ENCODE measurements at places on chromosomes 7 and 10. TPM values are rescaled to one million over a fixed set of nuclear protein-coding genes. Genes with fewer than 3 reads are reported as not detected.

Gene ZNRF2
- total RNA-seq: 35.0 TPM

Gene CREM
- total RNA-seq: 8.3 TPM

Gene DPY19L1
- 5.7 TPM for total RNA-seq

Gene PWWP2B
- 33.1 TPM for total RNA-seq

Gene LIPM
- total RNA-seq: 39.4 TPM

Gene IGFBP1
- not detected for total RNA-seq

Gene OR2A7
- total RNA-seq: 16.8 TPM

Gene TFPI2
- total RNA-seq: 0.12 TPM

GRCh38 chr10:101052285-101052684 is 9.5 kb upstream of the KAZALD1 start:
- DNase-seq: no peak

DNA sequence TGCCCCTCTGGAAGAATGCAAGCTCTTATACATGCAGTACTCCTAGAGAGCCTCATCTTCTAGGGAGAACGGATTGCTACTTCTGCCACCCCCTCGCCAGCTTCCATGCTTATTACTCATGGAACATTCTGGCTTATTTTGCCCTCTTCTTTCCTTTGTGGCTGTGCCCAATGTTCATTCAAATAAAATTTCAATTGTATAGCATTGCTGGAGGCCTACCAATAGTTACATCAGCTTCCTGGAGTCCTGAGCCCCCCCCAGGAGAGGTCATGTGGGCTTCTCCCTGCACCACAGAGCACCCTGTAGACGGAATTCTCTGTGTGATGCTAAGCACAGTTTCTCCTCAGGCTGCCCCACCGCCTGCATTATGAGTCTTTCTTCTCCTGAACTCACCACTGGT is 1094.0 kb downstream of the KCNMA1 start:
- no peak for DNase-seq

DNA sequence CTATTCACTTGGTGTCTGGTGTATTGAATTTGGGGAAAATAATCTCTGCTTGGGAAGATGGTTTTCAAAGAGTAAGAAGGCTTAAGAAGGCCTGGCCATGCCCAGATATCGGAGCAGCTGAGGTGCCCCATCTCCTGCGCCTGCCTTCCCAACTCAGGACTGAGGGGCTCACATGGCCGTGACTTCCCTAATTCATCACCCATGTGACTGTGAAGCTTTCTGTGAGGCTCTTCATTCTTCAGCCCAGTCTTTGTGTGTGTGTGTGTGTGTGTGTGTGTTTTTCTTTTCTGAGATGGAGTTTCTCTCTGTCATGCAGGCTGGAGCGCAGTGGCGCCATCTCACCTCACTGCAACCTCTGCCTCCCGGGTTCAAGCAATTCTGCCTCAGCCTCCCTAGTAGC is 53.2 kb downstream of the PROSER2 start:
- DNase-seq: no peak

DNA sequence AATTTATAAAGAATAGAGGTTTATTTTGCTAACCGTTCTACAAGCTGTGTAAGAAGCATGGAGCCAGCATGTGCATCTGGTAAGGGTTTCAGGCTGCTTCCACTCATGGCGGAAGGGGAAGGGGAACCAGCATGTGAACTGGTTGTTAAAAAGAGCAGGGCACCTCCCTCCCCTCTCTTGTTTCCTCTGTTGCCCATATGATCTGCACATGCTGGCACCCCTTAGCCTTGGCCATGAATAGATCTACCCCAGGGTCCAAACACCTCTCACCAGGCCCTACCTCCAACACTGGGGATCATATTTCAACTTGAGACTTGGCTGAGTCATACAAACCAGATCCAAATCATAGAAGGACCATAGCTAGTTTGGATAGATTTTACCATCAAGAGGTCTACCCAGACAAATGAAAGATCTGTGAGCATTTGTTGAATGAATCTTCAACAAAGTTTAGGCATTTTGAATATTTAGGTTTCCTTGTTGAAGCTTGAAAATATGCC is 36.0 kb upstream of the NRP1 start:
- no peak for DNase-seq

DNA sequence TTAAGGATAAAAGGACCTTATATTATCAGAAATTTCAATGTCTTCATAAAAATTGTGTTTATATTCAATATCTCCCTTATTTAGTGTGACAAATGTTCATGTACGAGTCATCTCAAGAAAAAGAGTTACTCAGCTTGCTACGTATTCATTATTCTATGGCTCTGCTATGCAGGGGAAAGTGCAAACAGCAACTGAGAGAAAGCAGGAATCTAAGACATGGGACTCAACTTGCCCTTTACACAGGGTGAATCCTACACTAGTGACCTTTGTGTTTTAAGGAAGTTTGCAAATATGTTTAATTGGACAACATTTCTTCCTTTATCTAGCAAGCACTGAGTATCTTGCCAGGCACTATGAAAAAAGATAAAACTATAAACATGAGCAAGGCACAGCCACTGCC is 104.7 kb downstream of the NPSR1 start:
- DNase-seq: no peak

- DNase-seq: no peak
These were observed 10.7 kb downstream of the LDB1 start for GRCh38 chr10:102109166-102110116.

DNA sequence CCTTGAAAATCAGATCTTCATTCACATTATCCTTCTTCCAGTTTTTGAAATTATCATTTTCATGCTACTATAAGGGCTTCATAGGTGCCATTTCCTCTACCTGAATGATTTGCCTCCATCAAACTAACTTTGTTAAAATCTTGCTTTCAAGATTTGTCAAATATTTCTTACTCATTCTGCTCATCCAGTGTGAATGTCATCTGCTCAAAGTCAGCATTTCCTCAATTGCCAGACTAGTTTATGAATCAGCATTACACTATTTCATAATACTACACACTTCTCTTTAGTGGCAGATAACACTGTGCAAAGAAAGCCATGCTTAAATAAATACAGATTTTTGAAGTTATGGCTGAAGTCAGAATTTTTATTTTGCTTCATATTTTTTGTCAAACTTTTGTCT is 21.3 kb upstream of the LIPF start:
- DNase-seq: no peak

GRCh38 chr10:108392286-108392685 is 1227.8 kb upstream of the SORCS1 start:
- no peak for DNase-seq

GRCh38 chr10:119080521-119081259 is at the start of gene EIF3A:
Gene EIF3A (minus strand): TSS chr10:119080817. CDS start chr10:119080676, 141 bp downstream.
- peak; percentile 98 for DNase-seq

- peak; percentile 82 for DNase-seq
These were observed 142.7 kb downstream of the ADARB2 start for GRCh38 chr10:1594372-1595241.

DNA sequence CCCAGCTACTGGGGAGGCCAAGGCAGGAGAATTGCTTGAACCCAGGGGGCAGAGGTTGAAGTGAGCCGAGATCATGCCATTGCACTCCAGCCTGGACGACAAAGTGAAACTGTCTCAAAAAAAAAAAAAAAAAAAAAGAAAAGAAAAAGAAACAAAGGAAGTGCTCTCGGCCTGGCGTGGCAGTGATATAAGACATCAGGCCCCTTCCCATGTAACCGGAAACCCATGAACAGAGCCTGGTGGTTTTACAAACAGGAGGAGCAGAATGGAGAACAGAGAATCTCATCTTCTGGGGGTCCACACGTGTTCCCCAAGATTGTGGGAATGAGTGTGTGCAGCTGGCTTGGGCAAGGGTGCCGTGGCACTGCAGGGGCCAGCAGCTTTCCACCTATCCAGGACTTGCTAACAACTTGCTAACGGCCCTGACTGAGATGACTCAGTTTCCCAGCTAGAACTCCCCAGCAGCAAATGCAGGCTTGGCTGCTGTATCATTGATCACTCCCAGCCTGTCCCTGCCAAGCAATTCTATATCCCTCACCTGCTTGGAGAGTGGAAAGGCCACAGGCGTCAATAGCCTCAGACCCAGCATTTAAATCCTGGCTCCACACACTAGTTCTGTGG is 103.0 kb downstream of the COL26A1 start:
- DNase-seq: no peak

DNA sequence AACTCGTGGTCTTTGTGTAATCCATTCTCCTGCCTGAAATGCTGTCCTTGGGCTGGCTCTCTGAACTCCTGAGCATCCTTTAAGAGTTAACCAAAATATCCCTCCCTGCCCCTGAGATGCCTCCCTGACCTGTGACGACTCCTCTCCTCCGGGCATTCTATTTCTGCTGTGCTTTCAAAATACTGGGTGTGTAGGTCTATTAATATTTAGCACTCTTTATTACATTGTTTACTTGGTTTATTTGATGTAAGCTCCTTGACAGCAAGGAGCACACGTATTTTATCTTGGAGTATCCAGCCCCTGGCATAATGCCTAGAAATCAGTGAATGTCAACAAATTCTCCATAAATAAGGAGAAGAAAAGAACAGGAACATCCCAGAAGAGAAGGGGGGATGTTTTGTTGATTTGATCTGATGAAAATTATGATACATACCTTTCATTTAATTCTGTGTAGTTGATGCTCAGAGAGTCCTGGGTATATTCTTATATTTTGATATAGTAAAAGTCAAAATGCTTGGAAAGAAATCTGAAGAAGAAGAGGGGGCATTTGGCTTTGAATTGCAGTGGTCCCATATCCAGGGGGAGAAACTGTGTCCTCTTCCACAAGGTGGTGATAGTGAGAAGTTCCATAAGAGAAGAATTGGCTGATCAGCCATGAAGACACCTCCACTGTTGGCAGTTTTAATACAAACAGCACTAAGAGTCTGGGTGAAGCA is 107.7 kb upstream of the MPP7 start:
- DNase-seq: no peak

GRCh38 chr10:47346581-47347302 is 1.4 kb upstream of the RBP3 start:
- DNase-seq: no peak

DNA sequence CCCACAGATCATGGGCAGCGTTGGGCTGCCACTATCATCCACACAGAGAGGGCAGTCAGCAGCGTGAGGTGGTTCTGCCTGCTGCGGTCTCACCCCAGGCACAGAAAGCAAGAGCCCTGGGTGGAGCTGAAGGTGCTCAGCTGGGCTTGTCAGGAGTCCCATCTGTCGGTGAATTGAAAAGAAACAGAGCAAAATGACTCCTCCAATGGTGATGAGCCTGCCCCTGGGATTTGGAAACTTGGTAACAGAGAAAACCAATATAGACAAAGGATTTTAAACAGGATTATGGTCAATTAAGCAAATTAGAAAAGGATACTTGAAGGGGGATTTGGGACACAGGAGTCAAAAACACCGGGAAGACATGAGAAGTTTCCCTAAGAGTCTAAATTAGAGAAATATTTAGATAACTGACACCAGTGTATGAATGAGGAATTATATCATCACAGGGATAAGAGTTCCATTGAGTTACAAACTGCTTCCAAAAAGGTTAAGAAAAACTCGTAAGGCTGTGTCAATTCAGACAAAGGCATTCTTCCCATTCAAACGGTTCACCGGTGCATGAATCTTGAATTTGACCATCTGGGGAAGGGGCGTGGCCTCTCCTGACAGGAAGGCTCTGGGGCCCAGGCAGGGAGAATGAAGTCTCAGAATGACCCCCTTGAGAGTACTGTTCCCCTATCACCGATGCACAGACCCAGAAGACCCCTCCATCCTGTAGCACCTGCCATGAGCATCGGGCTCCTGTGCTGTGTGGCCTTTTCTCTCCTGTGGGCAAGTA is 70.0 kb upstream of the PRSS58 start:
- DNase-seq: no peak

DNA sequence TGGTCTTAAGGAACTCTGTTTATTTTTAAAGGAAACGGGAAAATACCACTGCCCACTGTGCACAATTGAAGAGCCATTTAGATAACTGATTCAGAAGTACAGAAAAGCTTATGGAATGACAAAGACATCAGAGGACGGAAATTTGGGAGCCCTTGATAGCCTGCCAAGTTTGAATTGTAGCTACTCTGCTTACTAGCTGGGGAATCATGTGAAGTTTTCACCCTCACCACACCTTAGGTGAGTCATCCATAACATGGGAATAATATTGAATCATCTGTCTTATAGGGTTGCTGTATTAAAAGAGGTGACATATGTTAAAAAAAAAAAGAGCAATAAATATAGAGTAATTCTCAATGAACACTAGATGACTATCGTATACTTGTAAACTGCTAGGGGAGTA is 1104.2 kb downstream of the GATA3 start:
- DNase-seq: no peak

- no peak for DNase-seq
These were observed 194.3 kb downstream of the SORCS3 start for GRCh38 chr10:104835422-104835821.

All from lower leg skin (tissue), 4 donors.